ENCODE measurements at places on chromosomes 1 and 21.

GRCh38 chr1:10074059-10074851 is 41.5 kb downstream of the UBE4B start:
- DNase-seq, result peak; percentile 10

DNA sequence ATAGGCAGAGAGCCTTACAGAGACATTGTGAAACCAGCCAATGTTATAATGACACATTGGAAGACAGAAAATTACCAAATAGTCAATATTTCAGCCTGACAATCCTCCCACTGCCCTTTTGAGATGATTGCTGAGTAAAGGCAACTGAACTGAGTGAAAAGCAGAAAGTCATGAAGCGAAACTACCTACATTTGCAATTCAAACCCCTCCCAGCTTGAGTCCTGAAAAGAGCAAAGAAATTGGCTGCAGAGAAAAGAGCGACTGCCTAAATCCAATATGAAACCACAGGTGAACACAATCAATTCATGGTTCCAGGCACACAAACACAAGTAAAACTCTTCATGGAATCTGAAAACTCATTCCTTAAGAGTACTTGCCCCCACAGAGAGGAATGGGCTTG is 143.4 kb upstream of the CHRM3 start:
- DNase-seq, result no peak

- no peak for DNase-seq
Observed at GRCh38 chr1:184016169-184016568, 21.4 kb downstream of the COLGALT2 start.

GRCh38 chr1:182845894-182846293 is 6.7 kb downstream of the DHX9 start:
- DNase-seq, result no peak

DNA sequence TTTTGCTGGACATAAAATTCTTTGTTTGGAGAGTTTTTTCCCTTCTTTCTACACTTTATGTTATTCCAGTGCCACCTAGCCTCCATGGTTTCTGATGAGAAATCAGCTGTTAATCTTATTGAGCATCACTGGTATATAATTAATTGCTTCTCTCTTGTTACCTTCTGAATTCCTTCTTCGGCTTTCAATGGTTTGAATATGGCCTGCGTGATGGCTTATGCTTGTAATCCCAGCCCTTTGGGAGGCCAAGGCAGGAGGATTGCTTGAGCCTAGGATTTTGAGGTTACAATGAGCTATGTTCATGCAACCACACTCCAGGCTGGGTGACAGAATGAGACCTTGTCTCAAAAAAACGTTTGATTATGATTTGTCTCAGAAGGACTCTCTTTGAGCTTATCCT is 13.0 kb upstream of the CNIH4 start:
- no peak for DNase-seq

GRCh38 chr1:6086762-6087376 is 41.2 kb downstream of the KCNAB2 start:
- DNase-seq, result no peak

DNA sequence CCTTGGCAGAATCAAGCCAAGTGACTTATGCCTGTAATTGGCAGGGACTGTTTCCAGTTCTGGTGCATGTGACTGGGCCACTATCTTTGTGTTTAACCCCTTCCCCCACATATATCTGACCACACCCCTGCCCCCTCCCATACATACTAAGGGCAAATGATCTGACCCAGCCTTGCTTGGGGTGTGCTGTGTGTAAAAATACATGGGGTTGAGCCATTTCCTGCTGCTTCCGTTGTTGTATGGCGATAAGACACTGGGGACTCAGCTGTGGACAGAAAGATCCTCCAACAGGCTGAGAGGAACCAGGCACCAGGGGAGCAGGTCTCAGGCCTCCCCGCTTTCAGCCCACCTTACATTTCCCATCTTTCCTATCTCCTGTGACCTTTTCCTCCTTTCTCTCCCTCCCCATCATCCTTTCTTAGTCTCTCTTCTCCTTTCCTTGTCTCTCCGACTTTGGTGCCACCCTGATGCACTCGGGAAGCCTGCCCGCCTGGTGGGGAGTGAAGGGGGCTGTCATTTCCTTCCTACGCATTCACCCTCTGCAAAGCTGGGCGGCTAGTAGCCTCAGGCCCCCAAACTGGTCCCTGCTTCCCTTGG is 39.7 kb downstream of the TMCC2 start:
- no peak for DNase-seq

DNA sequence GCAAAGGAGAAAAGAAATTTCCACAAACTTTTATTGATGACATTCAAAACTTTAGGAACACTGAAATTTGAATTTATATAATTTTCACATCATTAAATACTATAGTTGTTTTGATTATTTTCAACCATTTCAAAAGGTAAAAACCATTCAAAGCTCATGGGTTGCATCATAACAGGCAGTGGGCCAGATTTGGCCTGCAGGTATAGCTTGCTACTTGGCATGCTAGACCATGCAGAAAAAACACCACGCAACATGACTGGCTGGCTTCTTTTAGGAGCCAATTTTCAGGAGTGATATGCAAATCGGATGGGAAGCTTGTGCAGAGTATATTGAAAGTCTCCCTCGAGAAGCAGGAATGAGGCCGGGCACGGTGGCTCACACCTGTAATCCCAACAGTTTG is 144.8 kb downstream of the GLUL start:
- DNase-seq, result no peak

DNA sequence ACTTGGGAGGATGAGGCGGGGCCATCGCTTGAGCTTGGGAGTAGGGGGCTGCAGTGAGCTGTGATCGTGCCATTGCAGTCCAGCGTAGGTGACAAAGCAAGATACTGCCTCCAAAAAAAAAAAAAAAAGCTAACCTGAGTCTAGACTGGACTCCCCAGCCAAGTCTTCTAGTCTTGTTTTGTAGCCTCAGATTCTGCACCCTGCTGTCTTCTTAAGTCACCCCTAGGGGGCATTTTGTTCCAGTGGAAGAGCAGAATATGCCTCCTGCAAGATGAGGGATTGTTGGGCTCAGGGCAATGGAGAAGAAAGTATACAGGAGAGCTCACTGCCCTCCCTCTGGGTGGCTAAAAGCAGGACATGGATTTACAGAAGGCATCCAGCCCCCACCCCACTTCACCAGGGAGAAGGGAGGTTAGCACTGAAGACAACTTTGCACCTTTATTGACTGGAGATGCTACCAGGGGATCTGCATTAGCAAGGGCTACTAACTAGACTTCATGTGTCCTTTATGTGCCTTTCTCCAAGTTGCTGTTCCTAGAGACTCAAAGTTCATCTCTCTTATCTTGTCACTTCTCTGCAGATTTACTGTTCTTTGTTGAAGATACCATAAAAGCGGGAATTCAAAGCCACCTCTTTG is 15.3 kb upstream of the RNF187 start:
- no peak for DNase-seq

- DNase-seq, result no peak
Observed at GRCh38 chr1:235857756-235858155, 8.9 kb downstream of the LYST start.

DNA sequence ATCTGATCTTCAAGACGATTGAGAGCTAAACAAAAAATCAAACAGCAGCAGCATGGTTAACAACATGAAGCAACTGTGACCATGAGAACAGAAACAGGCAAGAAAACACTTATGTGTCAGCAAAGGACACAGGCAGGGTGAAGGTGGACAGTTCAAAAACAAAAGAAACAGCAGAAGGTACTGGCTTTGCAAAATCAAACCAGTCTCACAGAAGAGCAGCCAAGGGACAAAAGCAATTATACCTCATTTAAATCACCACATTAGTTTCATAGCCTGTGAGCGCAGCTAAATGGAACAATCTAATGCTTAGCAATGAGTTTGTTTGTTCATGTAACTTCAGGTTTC is 59.1 kb downstream of the CAPN2 start:
- no peak for DNase-seq

GRCh38 chr1:173507205-173507846 is 30.2 kb downstream of the PRDX6 start:
- no peak for DNase-seq

- no peak for DNase-seq
Observed at GRCh38 chr21:42285569-42286245, 29.5 kb downstream of the TFF3 start.

GRCh38 chr1:185486346-185486745 is 169.3 kb upstream of the IVNS1ABP start:
- no peak for DNase-seq

GRCh38 chr1:9317591-9318417 is 25.1 kb downstream of the SPSB1 start:
- no peak for DNase-seq

GRCh38 chr1:157415661-157416060 is 136.7 kb downstream of the FCRL5 start:
- no peak for DNase-seq

GRCh38 chr1:231694465-231695077 is 68.0 kb downstream of the DISC1 start:
- DNase-seq, result no peak

- no peak for DNase-seq
Observed at GRCh38 chr21:38503583-38503982, 5.3 kb upstream of the ERG start.

DNA sequence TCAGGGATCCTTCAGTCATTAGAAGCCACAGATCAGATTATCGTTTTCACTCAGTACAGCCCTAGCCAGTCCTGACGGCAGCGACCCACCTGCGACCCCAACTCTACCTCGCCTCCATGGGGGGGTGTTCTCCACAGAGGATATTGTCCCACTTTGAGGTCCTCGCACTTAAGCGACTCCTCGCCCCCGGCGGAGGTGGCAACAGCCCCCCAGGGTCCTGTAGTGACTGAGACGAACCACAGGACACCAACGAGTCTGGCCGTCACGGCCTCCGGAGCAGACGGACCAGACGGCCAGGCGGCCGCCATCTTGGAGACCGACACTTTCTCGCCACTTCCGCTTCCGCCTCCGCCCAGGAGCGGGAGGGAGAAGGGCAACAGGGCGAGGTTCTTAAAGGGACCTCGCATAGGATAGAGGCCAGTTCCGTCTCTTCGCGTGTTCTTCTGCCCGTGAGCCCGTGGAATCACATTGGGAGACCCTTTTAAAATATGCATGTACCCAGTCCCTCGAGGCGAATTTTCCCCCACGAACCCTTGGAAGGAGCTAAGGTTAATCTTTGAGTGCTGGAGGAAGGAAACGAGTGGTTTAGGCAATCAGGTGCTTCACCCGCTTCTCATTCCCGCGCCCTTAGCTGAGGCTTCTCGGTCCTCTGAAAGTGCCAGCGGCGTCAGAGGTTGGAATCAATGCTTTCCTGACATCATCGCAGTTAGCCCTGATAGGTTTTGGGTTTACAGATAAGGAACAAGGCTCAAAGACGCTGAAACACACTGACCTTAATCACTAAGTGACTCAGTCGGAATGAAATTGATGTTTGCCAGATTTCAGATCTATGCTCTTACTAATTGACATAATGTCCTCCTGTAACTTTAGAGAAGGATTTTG is at the start of gene TM2D1:
TM2D1 (minus strand) TSS at position 329 of the 882 bp plus-strand sequence; CDS start at position 308, 21 bp downstream.
- DNase-seq, result peak; percentile 70

DNA sequence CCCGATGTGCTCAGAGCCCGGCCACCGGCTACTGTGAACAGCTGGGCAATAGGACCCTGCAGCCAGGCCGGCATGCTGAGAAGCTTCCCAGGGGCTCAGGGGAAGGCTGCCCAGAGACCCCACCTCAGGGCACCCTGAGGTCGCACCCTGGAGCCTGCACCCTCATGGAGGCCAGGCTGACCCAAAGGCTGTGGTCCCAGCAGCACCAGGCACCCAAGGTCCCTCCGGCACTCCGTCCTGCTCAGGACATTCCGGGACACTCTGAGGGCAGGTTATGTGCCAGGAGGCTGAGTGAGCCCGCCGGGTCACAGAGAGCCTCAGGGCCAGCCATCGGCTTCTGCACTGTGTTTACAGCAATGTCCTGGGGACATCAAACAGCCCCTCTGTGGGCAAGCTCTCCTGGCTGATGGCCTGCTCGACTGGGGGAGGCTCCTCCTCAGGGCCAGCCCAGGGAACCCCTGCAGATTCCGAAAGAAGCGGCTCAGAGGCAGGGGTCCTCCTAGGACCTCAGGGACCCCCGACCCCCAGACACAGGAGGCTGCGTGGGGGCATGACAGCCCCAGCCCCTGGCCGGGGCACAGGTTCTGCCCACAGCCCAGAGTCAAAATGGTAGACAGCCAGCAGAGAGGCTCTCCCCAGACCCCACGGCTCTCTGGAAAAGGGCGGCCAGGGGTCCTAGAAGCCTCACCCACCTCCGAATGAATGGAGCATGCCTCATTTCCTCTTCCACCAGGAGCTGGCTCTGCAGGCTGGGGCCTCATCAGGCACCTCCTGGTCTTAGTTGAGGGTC is 8.2 kb downstream of the SLC19A1 start:
- DNase-seq, result no peak

- no peak for DNase-seq
Observed at GRCh38 chr21:40685141-40685540, 161.8 kb downstream of the DSCAM start.

DNA sequence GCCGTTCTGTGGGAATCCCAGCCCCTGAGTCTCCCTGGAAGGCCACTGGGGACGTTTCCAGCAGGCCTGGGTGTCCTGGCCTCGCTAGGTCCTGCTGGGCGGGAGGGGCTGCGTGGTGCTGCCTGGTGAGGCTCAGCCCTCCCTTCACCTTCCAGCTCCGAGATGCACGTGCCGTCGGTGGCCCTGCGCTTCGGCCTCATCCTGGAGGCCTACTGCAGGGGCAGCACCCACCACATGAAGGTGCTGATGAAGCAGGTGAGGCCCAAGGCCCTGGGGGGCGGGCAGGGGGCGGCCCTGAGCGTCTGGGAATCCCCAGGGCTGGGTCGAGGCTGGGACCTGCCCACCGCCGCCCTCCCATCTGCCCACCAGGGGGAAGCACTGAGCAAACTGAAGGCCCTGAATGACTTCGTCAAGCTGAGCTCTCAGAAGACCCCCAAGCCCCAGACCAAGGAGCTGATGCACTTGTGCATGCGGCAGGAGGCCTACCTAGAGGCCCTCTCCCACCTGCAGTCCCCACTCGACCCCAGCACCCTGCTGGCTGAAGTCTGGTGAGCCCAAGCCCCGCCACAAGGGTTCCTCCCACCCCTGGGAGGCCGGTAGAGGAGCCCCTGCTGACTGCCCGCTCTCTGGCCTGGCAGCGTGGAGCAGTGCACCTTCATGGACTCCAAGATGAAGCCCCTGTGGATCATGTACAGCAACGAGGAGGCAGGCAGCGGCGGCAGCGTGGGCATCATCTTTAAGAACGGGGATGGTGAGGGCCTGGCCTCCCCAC is 70.3 kb downstream of the PIK3CD start:
- DNase-seq, result peak; percentile 55

DNA sequence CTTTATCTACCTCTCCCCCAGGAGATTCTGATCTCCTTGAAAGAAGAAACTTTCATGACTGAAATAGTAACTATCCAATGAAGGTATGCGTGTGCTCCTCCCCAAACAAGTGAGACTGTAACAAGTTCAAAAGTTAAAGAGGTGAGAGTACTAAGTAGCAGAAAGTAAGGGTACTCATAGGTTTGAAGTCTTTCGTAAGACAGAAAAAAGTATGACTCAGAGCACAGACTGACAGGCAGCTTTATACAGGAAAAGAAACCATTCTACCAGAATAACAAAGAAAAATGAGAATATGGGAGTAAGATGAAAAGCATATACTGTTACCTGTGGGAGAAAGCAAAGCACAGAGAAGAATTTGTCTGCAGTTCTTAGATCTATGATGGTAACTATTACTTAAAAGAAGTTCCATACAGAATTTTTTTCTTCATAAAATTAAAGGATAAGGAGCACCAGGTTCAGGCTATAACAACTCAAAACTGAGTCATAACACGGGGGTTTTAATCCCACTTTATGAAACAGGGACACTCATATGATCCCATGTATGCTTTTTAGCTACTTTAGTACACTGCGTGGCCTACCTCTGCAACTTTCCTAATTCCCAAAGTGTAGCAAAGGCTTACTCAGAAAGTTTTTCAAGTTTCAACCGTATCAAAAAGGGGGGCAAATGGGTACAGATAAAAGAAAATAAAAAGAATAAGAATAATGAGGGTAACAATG is 52.0 kb downstream of the FOXJ3 start:
- DNase-seq, result no peak

- no peak for DNase-seq
Observed at GRCh38 chr1:199515261-199515660, 512.2 kb upstream of the NR5A2 start.

Measured in stimulated activated CD4-positive, alpha-beta T cell treated with anti-CD3 and anti-CD28 coated beads, TNF-alpha, amount 100 ng/mL, for 1 hour (primary cell).